ENCODE measurements at places on chromosomes 3 and 15. TPM values are rescaled to one million over a fixed set of nuclear protein-coding genes. Genes with fewer than 3 reads are reported as not detected.

SIDT1 gene
- total RNA-seq = 18.0 TPM

RTP4 gene
- 4.6 TPM for total RNA-seq

GOLGA6L10 gene
- total RNA-seq = 1.3 TPM

TLNRD1 gene
- 29.9 TPM for total RNA-seq
